ENCODE measurements at places on chromosomes 12 and 14.

- DNase-seq = no peak
These were observed 62.8 kb downstream of the TSHR start for GRCh38 chr14:81018251-81018650.

DNA sequence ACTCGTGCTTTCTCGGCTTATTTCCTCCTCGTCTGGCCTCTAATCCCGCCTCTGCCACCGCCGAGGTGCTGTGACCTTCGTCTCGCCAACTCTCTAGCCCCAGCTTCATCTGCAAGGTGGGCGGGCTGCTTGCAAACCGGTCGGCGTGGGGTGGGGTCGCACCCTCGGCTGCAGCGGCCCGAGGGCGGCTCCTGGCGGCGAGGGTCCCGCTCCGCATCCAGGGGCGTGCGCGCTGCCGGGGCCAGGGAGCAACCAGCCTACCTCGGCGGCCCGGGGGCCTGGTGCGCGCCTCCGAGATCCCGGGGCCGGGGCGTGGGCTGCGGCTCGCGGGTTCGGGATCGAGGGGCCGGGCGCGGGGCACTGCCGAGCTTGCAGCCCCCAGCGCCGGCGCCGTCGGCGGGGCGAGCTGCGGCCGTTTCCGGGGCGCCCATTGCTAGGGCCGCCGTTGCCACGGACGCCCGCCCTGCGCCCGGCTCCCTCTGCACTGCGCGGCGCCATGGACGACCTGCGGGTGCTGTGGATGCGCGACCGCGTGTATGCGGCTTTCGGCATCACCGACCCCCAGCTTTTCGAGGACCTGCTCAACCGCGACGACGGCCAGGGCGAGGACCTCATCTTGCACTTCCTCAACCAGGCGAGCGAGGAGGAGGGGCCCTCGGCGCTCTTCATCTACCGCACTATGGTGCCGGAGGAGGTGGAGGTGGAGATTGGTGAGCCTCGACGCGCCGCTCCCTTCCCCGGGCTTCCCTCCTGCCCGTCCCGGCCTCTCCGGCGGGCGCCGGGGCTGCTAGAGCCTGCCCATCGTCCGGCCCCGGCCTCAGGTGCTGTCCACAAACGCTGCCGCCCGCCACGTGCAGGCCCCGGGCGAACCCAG is at the start of gene DNAH10:
Gene DNAH10 (plus strand): TSS at position 461 of the 874 bp plus-strand sequence. CDS start 36 bp downstream, at position 497.
- peak; percentile 11 for DNase-seq

DNA sequence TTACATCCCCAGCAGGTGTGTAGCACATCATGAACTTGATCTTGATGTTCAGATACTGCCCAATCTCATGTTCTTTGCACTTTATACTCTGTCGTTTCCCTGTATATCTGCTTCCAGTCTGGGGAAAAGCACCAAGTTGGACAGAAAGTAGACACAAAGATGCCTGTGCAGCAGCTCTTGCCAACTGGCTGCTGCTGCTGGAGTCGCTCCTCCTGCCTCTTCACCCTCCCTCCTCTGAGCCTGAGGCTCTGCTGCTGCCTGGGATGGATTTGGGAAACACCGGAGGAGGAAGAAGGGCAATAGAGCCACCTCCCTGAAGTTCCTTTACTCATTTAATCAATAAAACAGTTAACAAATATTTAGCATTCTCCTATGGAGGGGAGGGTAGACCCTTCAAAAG is 32.4 kb downstream of the ADCK1 start:
- DNase-seq = no peak

GRCh38 chr14:104224506-104225277 is 86.3 kb downstream of the KIF26A start:
- DNase-seq = no peak

DNA sequence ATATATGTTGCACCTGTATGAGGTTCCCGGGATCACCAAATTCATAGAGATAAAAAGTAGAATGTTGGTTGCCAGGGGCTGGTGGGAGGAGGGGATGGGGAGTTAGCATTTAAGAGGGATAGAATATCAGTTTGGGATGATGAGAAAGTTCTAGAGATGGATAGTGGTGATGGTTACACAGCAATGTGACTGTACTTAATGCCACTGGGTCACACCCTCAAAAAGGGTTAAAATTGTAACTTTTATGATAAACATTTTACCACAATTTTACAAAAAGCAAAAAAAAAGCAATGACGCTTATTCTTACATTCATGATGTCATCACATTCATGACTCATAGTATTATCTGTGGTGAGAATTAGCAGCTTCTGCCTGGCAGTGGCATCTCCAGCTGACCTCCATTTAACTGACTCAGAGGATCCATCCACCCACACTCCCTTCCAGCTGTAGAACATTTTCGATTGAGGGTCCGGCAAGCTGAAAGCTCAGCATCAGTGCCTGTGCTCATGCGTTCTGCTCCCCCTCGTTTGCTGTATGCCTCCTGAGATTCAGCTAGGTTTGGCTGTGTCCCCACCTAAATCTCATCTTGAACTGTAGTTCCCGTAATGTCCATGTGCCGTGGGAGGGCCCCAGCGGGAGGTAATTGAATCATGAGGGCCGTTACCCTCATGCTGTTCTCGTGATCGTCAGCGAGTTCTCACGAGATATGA is 64.8 kb upstream of the TMEM260 start:
- DNase-seq = no peak

DNA sequence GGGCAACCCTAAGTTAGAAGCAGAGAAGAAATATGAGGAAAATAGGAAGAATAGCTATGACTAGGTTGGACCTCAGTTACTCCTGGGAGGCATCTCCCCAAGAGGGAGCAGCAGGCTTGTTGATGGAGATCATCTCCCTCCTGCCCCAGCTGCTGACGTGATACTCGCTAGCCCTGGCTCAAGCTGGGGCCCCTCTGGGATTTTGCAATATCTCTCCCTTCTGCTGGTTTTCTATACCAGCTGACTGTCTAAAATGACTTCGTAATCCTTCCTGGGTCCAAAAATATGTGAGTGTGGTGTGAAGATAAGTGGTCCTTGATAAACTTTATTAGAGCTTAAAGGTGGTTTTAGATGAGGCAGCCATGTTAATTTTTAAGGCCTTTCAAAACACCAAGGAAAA is 4.5 kb upstream of the HECTD4 start:
- no peak for DNase-seq

- no peak for DNase-seq
These were observed 422.1 kb downstream of the AACS start for GRCh38 chr12:125487336-125487735.

DNA sequence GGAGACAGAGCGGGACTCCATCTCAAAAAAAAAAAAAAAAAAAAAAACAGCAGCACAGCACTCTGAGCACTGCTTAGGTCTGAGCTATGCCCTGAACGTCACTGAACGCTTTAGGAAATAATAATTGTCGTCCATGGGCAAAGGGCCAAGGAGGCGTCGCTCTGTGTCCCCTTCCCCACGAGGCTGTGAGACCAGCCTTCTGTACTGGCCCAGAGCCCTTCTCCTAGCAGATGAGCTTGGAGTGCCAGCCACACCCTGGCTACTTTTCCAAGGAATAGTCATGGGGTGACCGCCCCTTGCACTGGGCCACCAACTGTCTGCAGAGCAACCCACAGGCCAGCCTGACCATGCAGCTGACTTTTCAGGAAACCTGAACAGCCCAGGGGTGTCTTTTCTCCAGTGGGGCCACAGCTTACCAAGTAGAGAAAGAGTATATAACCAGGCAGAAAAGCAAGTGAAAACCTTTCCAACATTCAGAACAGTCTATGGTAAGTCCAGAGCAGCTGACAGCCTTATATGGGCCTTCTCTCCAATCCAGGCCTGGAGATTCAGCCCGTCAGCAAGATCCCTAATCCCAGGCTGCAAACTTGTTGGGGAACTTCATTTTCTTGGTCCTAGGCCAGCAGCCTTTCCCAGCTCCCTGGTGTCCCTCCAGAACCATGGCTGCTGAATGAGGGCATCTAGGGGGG is 28.5 kb downstream of the CD9 start:
- no peak for DNase-seq

DNA sequence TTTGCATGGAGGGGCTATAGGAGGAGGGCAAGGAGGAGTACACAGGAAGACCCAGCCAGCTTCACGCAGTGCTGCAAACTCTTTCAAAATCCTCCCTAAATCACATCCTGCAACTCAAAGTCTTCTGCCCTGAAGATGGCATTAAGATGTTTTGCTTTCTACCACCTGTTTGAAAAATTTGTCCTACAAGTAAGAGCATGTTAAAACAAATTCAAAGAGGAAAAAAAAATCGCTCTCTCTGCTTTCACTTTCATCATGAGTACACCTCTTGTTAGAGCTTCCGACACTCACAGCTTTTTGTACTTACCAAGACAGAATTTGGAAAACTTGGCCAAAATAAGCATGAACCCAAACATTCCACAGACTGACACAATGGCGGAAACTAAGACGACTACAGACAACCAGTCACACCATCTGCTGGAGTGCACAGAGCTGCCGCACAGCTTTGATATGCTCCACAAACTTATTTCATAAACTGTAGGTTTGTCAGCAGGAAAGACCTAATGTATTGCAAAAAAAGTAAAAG is 21.3 kb downstream of the GCH1 start:
- DNase-seq = no peak

GRCh38 chr12:46371718-46372543 is 642 bp downstream of the SLC38A2 start:
- peak; percentile 63 for DNase-seq

DNA sequence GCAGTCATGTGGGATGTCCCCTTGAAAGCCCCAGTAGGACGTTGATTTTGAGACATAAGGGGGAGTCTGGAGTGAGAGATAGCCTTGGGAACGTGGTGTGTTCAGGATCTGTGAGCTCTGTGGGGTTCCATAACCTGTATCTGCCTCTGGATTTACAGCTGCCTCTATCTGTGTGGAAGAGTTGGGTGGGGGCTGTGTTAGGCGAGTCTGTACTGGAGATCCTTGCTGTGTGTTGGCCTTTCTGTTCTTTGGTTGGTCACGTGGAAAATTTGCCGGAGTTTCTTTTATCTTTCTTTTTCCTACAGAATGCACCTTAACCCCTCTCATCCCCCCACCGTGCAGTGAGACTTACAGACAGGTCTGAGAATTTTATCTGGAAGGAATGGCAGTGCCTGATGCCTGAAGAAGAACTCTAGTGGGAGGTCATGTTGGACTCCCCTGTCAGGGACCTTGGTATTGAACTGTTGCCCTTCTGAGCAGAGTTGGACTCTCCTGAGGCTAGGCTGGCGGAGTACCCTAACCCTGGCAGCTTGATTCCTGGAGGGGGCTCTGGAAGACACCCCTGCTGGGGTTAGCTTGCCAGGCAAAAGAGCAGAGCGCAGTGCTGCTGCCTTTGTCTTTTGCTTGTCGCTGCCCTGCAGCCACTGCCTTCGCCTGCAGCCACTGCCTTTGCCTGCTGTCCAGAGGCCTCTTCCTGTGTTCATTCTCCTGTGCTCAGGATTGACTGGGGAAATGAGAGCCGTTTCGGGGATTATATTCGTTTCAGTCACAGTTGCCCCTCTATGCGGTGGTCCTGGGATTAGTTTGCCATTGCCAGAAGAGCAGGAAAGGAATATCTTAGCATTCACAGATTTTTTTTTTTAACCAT is 34.1 kb downstream of the ZNF664 start:
- no peak for DNase-seq

GRCh38 chr12:31804185-31804504 is 75.3 kb upstream of the AMN1 start:
- no peak for DNase-seq

DNA sequence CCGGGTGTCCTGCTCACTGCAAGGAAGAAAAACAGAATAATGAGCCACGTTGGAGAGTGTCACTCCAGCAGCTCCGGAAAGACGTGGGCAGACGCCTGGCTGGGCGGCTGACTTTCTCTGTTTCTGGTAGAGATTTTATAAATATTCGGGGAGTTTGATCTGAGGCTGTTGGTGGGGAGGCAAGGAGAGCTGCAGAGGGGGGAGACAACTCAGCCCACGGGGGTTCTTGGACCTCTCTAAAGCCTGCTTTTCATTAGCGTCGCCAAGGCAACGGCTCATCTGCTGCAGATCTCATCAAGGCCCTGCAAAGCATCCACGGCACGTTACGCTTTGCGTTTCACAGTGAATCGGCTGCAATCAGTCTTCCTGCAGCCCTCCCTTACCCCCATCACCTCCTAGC is 207.2 kb downstream of the ZFP36L1 start:
- DNase-seq = no peak

Data from NCI-H774 (cell line).